ENCODE measurements at places on chromosomes 2 and 18.
A peak's percentile ranks its signal among the peaks of the same experiment; 100 is the strongest.

DNA sequence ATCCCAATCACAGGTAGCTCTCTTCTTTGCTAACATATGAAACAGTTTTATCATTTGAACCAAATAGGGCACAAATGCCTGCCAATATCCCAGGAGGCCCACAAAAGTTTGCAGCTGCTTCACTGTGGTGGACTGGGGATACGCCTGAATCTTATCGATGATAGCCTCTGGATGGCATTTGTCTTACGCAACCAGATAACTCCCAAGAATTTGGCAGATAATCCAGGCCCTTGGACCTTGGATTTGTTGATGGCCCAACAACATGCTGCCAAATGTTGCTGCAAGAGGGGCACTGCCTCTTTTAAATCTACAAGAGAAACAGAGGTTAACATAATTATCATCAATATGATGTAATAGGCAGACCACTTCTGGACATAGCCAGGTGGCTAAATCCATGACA, 587.1 kb upstream of the LRRTM4 start:
- no peak for DNase-seq

GRCh38 chr2:168025487-168026202, 221.8 kb downstream of the STK39 start:
- no peak for DNase-seq

GRCh38 chr2:75465317-75465984, 95.3 kb downstream of the EVA1A start:
- no peak for DNase-seq

GRCh38 chr2:107222466-107222865, 336.5 kb upstream of the ST6GAL2 start:
- DNase-seq: no peak

GRCh38 chr2:157447031-157447430, 3.1 kb upstream of the CYTIP start:
- DNase-seq: no peak

DNA sequence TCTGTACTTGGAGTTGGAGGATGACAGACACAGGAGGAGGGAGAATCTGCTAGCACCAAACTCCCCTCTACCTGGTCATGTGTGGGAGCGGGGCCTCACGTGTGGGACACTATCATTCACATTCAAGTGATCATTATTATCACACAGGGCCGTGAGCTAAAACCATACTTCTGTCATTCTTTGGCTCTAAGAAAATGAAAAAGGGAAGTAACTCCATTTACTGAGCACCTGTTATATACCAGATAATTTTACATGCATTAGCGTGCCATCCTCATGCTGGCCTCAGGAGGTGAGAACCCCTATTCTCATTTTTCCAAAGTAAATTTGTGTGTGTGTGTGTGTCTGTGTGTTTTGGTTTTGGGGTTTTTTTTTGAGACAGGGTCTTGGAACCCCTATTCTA, 150.1 kb downstream of the GLI2 start:
- DNase-seq: no peak

- peak; percentile 50 for DNase-seq
These were observed 51.7 kb downstream of the TMEM163 start for GRCh38 chr2:134667081-134667480.

DNA sequence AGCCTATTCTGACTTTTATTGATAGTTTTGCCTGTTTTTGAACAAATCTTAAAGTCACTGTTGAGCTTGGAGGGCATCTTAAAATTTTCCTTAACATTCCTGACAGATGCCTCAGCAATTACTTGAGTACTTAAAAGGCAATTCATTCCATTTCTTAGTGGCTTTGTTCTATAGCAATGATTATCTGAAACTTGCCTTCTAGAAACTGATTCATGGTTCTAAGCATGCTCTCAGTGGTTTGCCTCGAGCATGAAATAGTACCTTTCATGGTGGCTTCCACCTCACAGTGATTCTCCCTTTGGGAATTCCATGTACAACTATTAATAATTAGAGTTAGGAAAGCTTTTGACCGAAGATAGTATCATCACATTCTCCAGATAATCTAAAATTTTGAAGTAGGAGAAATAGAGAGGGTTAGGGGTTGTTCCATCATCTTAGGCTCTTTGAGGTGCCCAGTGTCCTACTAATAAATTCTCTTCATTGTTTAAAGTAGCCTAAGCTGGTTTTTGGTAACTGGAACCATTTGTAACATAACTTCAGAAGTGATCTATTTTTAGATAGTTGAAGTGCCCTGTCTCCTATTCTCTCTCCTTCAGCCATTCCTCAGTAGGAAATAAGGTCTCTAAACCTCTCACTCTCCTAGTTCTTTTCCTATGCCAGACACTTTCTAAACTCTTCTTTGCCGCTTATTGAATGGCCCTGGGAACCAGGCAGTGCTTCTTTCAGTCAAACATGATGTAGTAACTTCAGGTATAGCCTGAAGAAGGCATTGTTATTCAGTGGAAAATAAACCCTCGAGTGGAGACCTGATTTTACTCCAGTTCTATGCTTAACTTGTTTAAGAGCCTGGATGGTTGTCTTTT, 156.1 kb downstream of the HAUS1 start:
- DNase-seq: no peak

- DNase-seq: no peak
These were observed 1036.5 kb upstream of the FANCL start for GRCh38 chr2:59277671-59278070.

- DNase-seq: no peak
These were observed 289.3 kb upstream of the TNP1 start for GRCh38 chr2:217149087-217149660.

DNA sequence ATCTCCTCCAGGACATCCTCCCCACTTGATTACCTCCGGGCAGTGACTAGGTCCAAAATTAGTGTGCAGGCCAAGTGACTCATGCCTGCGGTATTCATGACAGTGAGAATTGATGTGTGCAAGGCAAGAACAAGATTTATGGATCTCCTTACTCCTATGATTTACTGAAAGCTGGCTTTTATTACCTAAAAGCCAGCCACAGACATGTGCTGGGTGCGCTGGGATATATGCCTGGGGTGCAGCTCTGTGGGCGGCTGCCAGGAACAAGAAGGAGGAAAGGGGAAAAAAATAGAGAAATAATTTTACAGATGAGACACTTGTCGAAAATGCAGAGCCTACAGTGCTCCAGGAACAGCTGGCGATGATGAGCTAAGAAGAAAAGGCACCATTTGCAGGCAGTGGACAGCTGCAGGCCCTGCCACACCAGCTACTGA, 359.3 kb downstream of the CMPK2 start:
- DNase-seq: no peak

DNA sequence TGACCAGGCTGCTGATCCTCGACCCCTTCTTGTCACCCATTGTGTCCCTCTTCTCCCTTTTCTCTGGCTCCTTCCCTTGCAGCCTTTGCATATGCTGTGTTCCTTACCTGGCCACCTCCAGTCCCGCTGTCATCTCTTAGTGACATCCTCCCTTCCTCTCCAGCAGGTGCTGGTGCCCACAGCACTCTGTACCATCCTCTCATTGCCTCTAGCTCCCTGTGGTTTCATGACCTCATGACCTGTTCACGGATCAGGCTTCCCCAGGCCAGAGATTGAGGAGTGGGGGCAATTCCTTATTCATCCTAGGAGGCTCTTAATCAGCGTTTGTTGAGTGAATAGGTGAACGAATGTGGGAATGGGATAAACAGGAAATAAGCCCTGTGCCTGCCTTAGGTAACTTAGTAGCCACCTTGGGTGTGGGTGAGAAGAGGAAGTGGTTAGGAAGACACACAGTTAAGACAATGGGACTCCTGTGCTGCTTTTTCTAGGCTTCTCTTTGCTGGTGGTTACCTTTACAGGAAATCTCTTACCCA, 35.5 kb downstream of the ITGA6 start:
- DNase-seq: peak; percentile 70

GRCh38 chr2:158006961-158007719, 94.5 kb upstream of the UPP2 start:
- no peak for DNase-seq

- DNase-seq: no peak
These were observed 20.8 kb downstream of the SOS1 start for GRCh38 chr2:39099870-39100728.

DNA sequence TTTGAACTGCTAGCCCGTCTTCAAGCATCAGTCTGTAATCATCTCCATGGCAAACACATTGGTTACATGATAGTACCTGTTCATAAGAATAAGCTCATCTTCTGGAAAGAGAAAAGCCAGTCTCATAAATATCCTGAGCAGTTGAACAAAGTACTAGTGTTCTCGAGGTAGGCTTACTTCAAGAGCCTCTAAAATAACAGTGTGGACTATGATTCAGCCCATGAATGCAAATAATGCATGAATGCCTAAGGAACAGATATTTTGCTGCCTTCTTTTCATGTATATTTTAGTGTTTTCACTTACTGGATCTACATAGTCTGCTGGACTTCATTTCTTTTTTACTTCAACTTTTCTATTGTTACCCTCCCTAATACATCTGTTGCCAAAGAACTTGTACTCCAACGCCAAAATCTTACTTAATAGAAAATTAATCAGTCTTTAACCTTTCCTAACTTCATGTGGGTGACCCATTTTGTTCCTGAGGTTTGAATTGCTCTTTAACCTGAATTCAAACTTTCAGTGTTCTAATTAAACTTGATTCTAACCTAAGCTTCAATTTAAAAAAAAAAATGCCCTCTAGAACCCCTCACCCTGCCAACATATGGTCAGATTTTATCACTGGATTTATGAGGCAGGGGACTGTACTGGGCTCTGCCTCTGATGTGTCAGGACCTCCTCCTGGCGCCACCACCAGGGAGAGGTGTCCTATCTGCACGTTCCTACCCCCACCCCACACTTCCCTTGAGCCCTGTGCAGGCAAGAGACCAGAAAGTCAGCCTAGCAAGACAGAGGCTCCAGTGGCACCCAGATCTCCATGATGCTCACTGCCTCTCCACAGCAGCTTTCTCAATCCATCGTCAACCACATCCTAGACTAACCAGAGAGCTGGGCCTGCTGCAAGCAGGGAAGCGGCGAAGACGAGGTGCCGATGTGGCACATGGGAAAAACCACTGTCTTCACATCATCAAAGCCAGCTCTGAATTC, 264.7 kb upstream of the ID2 start:
- peak; percentile 47 for DNase-seq

DNA sequence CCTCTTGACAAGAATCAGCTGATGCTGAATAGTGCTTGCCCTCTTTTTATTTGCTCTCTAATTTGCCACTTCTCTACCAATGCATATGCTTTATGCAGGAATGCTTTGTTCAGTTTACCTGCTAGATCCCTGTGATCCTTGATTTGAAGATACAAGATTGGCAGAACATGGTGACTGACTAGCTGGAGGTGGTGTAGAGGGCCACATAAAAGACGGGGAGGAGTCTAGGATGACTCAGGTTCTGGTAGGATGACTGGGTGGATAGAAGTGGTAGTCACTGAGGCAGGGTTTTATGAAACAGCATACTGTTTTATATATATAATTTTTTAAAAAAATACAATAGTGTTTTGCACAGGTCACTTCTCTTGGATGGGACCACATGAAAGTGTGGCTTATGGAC, 6.3 kb upstream of the ADGRF3 start:
- DNase-seq: no peak

GRCh38 chr2:85174943-85175342, 41.8 kb downstream of the TCF7L1 start:
- DNase-seq: no peak

GRCh38 chr18:13548966-13549879, 177.1 kb downstream of the FAM210A start:
- peak; percentile 32 for DNase-seq

GRCh38 chr2:39780825-39781600, 2.0 kb upstream of the THUMPD2 start:
- no peak for DNase-seq

All from activated CD8-positive, alpha-beta memory T cell treated with anti-CD3 and anti-CD28 coated beads for 24 hours (primary cell).